ENCODE measurements at places on chromosomes 1 and 21.

GRCh38 chr1:11796036-11796828 lies 9.5 kb downstream of the MTHFR start:
- DNase-seq = peak; percentile 42

- DNase-seq = peak; percentile 63
Measured at GRCh38 chr1:18901952-18902522, 318 bp downstream of the ALDH4A1 start.

- no peak for DNase-seq
Measured at GRCh38 chr1:236754525-236755210, 40.4 kb upstream of the MTR start.

DNA sequence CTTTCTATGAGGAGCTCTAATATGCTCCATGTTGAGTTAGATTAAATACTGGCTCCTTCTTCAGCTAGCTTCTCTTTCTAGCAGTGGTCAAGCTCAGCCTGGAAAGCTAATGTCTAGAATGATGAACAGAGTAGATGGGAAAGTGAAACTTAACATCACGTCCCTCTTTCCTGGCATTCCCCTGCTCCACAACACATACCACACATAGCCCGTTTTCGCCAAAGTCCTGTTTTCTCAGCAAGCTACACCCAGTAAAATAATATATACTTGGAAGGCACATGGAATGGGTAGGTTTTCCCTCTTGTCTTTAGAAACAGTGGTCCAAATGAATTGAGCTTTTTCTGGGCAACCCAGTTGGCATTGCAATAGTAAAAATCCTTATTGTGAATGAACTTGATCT lies 3.8 kb downstream of the KRTAP27-1 start:
- DNase-seq = no peak

- DNase-seq = peak; percentile 26
Measured at GRCh38 chr1:42173961-42174735, 9.6 kb upstream of the GUCA2A start.

GRCh38 chr1:3473381-3473844 lies 18.9 kb downstream of the ARHGEF16 start:
- peak; percentile 90 for DNase-seq

- no peak for DNase-seq
Measured at GRCh38 chr1:34839526-34840305, 19.8 kb downstream of the SMIM12 start.

- peak; percentile 91 for DNase-seq
Measured at GRCh38 chr1:64223329-64224151, 20.1 kb downstream of the UBE2U start.

- DNase-seq = no peak
Measured at GRCh38 chr1:162361349-162361748, 15.3 kb downstream of the SPATA46 start.

Data from EH (cell line).